ENCODE measurements at places on chromosomes 7 and 10. TPM values are rescaled to one million over a fixed set of nuclear protein-coding genes. Genes with fewer than 3 reads are reported as not detected.

GRCh38 chr10:110918643-110919348, at the start of gene BBIP1:
TSS of gene BBIP1 (minus strand) at chr10:110919180. CDS start at chr10:110918157, 1,023 bp downstream.
- no peak for DNase-seq

GRCh38 chr7:28921822-28922221, 36.3 kb downstream of the TRIL start:
- no peak for DNase-seq

Gene ATE1
- total RNA-seq, result 38.1 TPM

DNA sequence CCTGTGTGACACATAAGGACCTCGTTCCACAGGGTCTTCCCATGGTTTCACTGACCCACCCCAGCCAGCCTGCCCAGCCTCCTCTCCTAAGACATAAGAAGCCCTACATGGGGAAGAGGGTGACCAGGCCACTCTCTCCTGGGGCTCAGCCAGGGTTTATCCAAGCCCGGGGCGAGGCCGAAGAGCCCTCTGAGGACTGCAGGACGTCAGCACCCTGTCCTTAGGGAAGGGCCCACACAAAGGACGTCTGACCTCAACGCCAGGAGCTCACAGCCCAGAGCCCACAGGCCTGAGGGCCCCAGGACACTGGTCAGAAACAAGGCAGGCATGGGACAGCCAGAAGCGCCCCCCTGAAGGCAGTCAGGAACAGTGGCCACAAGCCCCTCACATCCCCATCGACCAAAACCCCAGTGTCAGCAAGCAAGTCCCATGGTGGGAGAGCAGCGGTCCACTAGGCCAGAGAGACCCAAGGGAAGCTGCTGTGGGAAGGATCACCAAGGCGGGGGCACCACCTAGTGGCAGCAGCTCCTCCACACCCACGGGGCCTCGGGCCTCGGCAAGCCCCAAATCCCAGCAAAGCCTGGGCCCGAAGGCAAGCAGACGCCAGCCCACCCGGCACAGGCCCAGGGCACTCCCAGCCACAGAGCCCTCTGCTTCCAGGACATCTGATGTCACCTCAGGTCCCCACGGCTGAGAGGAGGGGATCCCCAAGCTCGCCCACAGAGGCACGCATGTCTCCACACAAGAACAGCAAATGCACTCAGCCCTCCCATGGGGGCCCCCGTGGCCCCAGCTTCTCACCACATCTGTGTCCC, 23.4 kb downstream of the MAD1L1 start:
- DNase-seq, result no peak

Gene C10orf53
- total RNA-seq, result not detected

Gene GDF10
- total RNA-seq, result 1.7 TPM

GRCh38 chr10:82136103-82136502, 261.1 kb downstream of the NRG3 start:
- no peak for DNase-seq

DNA sequence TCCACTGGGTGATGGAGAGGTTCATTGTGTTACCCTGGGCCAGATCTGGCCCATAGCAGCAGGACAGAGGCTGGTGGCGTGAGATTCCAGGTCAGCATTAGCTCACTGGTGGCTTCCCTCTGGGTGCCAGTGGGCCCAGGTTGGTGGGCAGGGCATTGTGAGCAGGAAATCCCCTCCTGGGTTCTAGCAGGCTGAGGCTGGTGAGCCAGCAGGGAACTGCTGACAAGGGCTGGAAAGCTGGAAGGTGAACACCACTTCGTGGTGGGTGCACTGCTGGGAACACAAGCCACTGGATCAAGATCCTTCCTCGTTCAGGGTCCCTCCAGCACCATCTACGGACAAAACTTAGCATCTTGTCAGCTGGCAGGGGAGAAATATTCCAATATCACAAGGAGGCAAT, 259.2 kb upstream of the FZD1 start:
- DNase-seq, result no peak

GRCh38 chr10:109892931-109893330, 30.4 kb downstream of the XPNPEP1 start:
- DNase-seq, result no peak

GRCh38 chr7:100584683-100585510, 1.0 kb downstream of the LRCH4 start:
- DNase-seq, result no peak

Gene CALHM1
- total RNA-seq, result not detected
